ENCODE measurements at places on chromosomes 6 and 20. TPM values are rescaled to one million over a fixed set of nuclear protein-coding genes. Genes with fewer than 3 reads are reported as not detected.

DNA sequence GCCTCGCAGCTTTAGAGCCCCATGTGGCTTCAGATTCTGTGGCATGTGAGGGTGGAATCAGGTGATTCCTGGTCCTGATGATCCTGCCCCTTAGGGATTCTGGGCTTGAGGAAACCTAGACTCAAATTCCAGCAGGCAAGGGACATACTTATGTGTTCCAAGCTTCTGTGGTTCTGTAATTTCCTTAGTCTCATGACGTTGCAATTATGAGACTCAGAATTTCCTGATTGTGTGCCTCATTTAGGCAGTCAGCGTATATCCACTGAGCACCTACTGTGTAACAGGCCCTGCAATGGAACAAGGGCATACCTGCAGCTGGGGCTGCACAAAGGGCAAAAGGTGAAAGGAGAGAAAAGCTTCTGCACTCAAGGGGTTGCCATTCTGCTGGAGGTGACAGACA is 11.6 kb upstream of the BPIFB4 start:
- DNase-seq = no peak

DNA sequence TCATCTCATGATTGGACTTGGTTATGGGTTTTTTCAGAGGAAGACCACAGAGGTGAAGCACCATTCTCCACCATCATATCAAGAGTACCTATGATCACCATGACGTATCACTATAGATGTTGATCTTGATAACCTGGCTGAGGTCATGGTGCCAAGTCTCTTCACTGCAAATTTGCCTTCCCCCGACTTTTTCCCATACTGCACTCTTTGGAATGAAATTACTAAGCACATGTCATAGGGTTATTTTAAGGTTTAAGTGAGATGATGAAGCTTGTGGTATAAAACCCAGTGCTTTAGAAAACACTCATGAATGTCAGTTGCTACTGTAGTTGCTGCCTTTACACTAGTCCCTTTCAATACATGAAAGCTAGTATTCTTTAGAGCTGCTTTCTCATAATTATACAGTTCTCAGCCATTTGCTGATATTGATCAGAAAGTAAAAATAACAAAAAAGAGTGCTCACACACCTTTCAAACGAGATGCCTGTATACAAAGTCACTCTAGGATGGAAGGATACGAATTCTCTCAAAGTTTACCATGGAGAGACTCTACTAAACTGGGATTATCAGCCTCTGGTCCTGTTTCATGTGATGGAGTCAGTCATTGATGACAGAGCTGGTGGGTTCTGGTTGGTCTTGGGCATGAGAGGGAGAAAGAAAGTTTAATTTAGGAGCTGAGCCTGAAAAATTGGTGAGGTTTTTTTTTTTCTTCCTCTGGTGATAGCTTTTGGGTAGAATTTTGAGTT is 228.1 kb downstream of the PRL start:
- DNase-seq = no peak

GRCh38 chr6:149254253-149254652 is 63.3 kb upstream of the TAB2 start:
- no peak for DNase-seq

GRCh38 chr6:36387440-36388303 is at the start of gene ETV7:
ETV7 (minus strand) TSS chr6:36387669; CDS start chr6:36387541, 128 bp downstream.
- DNase-seq = peak; percentile 73

DNA sequence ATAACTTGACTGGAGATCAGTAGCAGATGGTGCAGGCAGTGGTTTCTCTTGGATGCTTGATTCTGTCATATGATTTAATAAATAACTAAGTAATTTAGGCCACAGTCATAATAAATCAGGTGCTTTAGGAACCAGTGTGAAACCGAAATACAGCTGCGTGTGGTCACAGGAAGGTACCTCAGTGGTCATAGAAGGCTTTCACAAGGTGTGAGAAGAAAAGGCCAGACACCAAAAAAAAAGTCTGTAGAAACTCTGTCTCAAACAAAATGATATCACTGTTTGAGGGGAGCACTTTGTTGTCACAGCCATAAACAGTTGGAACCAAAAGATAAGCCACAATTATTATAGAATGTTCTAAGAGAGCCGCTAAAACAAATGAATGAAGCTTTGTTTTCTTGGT is 56.5 kb downstream of the ARMC2 start:
- DNase-seq = no peak

- DNase-seq = no peak
Measured at GRCh38 chr6:147382945-147383554, 125.4 kb upstream of the SAMD5 start.

Gene MDC1
- 15.2 TPM for total RNA-seq

Gene TRIM15
- total RNA-seq = 73.2 TPM

Gene BCAS4
- 1.9 TPM for total RNA-seq

Data from mucosa of descending colon (tissue), 3 donors.